Ecto neural progenitor cell (in vitro differentiated cells): ENCODE measurements at places on chromosomes 6 and 20.

- DNase-seq, result no peak
Measured at GRCh38 chr6:40899684-40900155, 139.3 kb downstream of the UNC5CL start.

DNA sequence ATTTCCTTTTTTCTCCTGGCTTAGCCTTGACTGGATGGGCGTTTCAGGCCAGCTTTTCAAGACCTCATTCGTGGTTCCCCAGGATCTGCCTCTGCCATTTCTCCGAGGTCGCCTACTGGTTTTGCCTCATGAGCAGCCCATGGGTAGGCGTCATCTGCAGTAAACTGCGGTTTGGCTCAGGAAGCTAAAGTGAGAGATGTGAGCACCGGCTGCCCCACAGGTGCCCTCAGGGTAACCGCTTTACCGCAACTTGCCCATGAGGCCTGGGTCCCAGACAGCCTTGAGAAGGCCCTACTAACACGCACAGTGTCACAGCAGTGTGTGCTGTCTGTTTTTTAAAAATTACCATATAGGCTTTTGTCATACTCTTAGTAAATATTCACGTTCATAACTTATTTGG is 53.4 kb upstream of the TBXT start:
- DNase-seq, result no peak

GRCh38 chr6:162560891-162561290 is 166.7 kb downstream of the PRKN start:
- no peak for DNase-seq

DNA sequence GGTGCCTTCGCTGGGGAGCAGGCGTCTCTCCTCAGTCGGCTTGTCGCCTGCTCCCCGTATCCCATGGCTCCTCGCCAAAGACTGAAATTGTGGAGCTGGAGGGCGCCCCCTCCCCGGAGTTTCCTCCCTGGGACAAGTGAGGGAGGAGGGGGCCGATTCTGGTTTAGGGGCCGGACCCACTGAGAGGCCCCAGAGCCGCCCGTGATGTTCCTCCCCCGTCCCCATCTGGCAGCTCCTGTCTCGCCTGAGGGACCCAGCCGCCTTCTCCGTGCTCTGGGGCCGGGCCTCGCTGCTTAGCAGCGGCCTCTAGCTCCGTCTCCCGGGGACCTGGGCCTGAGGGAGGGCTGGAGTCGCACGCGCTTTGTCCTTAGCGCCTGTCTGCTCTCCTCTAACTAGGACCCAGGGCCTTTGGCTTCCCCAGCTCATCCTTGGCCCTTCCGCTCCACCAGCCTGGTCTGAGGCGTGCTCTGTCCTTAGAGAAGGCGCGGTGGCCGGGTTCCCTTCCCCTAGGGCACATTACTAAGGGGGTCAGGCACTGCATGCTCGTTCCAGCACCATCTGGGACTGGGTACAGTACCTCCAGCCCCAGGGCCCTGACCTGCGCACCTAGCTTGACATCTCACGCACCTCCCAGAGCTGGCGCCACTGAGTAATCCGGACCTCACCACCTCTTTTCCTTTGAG is 29.7 kb downstream of the SLC12A5 start:
- DNase-seq, result peak; percentile 55

GRCh38 chr6:41352396-41352795 is 17.0 kb downstream of the NCR2 start:
- DNase-seq, result no peak

DNA sequence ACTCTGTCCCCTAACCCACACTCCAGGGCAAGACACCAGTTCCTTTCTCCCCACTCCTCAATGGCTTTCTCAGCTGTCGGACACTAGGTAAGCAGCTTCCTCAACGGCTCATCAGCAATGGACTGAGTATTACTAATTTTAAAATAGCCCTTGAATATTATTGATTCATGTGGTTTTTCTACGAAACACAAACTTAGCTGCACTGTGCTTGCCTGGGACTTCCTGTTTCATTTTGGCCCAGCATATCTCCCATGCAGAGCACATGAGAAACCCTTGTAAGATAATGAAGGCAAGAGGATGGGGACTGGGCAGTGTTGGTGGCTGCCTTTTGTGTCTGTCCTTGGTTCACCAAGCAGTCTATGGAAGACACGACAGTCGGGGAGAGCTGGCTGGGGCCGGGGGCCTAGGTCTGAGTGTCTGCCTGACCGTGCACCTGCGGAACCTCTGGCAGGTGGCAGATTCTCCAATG is 48.9 kb downstream of the RNASET2 start:
- no peak for DNase-seq

GRCh38 chr6:80366714-80367113 is 260.2 kb downstream of the BCKDHB start:
- no peak for DNase-seq

GRCh38 chr6:41426888-41427641 is 91.7 kb downstream of the NCR2 start:
- DNase-seq, result peak; percentile 53
